M059J (cell line): ENCODE measurements at places on chromosomes 3 and 15. TPM values are rescaled to one million over a fixed set of nuclear protein-coding genes. Genes with fewer than 3 reads are reported as not detected.

GRCh38 chr3:35422836-35423601 lies 216.3 kb upstream of the ARPP21 start:
- DNase-seq: no peak

DNA sequence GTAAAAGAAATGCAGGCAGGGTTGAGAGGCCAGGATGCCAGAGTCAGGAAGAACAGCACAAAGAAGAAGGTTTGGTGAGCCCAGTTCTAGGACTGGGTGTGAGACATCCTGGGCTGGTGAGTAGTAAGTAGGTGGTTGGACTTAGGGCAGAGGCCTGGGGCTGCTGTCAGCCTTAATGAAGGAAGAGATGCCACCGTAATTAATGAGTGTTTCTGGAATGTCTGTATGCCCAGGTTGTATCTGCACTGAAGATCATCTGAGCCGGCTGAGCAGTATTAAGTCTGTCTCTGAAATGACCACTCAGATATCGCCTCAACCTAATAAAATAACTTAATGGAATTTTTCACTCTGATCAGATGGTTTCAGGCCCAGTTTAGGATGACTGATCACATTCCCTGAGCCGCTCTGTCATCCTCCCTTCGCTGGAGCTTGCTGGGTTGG lies 532.9 kb upstream of the IL12A start:
- peak; percentile 78 for DNase-seq

- DNase-seq: peak; percentile 65
These were observed 230.0 kb downstream of the XXYLT1 start for GRCh38 chr3:195040773-195041520.

The SI gene
- not detected in 2 replicates for total RNA-seq

The KBTBD13 gene
- total RNA-seq: not detected in 2 replicates
